GF-D8 (cell line): ENCODE measurements at places on chromosomes 7 and 10.

DNA sequence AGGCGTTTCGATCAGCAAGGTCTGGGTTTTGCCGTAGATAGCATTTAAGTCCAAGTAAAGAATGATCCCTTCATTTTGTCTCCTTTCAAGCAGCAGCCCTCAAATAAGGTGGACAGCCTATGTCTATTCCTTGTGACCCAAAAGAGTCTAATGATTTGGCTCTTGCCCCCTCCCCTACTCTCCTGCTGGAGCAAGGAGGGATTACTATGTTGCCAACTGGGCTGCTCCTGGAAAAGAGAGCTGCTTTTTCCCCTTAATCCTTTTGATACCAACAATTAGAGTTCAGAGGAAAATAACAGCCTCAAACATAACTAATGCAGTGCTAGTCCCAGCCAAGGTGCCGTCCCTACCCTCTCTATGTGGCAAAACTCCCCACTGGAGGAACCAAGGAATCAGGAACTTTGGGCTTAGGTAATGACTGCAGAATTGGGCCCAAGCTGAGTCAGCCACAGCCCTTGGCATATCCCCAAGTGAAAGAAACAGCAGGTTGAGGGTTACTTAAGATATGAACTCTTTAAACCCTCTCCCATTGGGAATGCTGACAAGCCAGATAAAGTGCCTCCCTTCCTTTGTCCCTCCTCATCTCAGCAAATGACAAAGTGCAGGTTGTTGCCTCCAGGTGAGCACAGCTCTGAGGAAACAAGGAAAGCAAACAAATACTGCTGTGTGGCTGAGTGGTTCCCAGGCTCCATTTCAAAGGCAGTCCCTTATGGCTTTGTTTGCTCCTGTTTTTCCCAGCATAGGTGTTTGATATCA lies 643.7 kb downstream of the INHBA start:
- no peak for DNase-seq

DNA sequence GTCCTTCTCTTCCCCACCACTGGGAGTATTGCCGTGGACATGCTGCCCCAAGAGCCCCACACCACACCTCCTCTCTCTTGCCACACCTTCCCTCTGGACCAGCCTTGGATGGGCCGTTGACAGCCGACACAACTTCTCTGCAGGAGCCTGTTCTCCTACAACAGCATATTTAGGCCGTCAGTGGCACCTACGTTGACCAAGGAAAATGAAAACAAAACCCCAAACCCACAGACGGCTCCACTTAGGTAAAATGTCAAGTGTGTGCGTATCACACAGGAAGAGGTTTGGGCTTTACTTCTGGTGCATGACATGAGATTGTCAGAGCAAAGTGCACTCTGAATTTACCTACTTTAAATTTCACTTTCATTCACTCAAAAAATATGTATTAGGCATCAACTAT lies 246.6 kb downstream of the ZMYND11 start:
- no peak for DNase-seq

- DNase-seq: no peak
These were observed 23.0 kb downstream of the TMEM120A start for GRCh38 chr7:75971309-75971960.

- no peak for DNase-seq
These were observed 80.2 kb upstream of the GTF2IRD1 start for GRCh38 chr7:74373536-74373935.

DNA sequence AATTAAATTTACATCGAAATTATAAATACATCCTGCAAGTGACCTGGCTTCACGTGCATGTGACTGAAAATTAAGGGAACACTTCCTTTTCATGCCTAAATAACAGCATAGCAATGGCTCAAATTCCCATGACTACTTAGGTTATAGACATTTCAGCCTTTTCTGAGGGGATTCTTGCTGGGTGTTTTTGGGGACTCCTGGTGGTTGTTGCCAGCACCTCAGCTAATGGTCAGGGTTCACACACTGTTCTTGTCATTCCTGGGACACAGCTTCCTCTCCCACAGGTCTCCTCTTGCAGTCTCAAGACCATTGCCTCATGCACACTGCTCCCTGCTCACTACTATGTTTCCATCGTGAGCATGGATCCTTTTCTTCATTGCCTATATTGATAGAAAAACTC lies 148.9 kb upstream of the GLI3 start:
- DNase-seq: no peak

DNA sequence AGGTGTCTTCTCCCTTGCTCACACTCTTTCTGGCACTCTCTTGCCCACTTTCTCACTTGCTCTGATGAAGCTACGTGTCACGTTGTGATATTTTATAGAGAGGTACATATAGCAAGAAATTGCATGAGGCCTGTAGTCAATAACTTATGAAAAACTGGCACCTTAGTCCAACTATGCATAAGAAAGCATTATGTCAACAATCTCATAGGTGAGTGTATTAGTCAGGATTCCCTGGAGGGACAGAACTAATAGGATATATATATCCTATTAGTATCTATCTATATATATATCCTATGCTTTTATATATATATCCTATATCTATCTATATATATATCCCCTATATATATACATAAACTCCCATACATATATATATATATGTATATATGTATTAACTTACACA lies 18.8 kb upstream of the MDFIC start:
- DNase-seq: no peak

- no peak for DNase-seq
These were observed 69.6 kb upstream of the GATA3 start for GRCh38 chr10:7984896-7985295.

GRCh38 chr7:38339953-38340819 lies 66.8 kb upstream of the TARP start:
- no peak for DNase-seq

DNA sequence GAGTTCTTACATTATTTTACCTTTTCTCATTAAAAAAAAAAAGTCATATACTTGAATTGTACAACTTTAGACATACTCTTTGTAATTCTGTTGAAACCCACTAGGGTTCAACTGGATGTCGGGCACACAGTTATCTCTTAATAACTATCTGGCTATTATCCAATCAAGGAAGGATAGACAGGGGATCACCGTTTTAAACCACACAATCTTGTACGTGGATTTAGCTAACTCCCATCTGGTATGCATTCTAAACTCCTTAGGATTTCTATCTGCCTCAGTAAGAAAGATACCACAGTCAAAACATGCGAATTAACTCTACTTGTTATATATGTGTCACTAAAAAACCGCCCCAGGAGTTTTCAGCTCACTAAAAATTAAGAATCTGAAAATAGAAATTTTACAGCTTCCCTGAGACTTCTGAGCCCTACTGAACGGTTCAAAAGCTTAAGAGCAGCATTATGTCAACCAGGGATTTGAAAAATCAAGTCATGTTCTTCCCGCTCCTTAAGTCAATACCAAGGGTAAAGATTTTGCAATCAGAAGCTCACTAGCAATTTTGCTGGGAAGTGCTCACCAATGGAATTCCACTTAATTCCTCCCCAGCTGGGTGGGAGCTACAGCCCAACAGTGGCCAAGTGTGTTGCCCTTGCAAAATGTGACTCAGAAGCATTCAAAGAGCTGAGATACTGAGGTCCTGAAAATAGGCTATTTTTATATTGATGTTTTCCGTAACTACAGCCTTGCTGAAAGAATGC lies 267.0 kb downstream of the FRMD4A start:
- DNase-seq: no peak
